ENCODE measurements at places on chromosomes 1 and 21. TPM values are rescaled to one million over a fixed set of nuclear protein-coding genes. Genes with fewer than 3 reads are reported as not detected.

DNA sequence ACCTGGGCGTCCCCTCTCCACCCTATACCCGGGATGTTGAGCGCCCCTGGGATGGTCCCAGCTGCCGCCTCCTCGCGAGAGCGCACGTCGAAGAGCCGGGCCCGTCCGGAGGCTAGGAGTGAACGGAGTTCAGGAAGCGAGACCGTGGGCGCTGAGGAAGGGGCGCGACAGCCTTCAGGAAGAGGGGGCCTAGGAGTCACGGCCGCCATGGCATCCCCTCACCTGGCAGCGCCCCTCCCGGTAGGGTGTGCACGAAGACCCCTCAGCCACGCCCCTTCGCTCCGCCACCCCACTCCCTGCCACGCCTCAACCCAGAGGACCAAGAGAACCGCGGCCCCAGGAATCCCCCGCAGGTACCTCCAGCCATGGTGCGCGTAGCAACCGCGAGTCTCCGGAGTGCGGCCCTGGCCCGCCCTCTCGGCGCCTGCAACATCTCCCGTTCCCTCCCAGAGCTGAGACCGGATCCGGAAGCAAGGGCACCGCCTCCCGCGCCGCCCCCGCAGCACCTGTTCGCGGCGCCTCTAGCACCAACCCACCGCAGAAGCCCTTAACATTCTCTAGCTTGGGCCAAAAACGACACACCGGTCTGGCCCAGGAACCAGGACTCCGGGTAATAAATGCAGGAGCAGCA is at the start of gene TSTD1:
Gene TSTD1 (minus strand): TSS at position 442 of the 631 bp plus-strand sequence. CDS start 75 bp downstream, at position 367.
- DNase-seq, result no peak

DNA sequence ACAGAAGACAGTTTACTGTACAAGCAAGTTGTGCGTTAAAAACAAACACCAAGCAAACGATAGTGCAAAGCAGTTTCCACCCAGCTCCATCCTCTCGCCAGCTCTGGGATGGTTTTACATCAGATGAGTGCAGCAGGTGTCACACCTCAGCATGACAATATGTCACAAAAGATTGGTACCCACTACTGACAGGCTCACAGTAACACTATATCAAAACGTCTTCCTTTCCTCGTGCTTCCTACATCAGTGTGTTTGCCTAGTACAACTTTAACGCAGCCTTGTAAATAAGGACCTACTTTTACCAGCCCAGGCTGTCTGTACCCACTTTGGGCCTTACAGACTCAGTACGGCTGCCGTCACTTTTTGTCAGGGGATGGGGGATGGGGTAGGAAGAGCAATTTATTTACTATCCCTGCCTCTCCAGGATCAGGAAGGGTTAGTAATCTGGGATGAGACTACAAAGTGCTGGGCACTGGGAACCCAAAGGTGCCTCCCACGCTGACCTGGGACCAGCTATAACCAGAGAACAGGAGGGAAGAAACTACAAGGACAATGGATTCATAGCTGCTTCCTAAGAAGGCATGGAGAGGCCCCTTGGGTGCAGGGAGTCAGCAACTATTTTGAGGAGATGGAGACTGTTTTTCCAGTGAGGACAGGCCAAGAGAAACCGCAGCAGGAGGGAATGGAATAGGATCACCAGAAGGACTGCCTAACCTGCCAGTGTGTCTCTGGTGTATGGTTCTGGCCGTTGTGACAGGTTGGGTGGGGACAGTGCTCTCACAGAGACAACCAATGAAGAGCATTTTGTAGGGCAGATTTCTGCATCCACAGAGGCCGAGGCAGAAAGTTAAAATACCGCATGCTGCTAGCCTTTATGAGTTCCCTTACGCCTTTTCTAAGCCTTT is 30.2 kb downstream of the RUNX3 start:
- no peak for DNase-seq

DNA sequence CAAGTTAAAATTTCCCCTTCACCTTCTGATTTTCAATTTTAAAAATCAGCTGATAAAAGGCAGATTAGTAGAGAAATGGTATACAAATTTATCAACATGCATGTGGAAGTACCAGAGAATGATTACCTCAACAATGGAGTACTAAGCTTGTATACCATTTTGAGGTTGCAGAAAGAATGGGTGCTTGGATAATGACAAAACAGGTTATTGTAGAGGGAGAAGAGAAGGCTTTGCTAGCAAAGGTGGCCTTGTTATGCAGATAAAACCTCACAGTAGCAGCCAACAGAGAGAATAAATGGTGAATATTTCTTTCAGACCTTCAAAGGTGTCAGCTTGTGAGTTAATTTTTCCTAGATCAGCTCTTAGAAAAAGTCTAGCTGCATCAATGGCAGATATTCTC is 1174.9 kb upstream of the ADGRL4 start:
- no peak for DNase-seq

GRCh38 chr1:106910798-106911197 is 145.7 kb upstream of the PRMT6 start:
- no peak for DNase-seq

DNA sequence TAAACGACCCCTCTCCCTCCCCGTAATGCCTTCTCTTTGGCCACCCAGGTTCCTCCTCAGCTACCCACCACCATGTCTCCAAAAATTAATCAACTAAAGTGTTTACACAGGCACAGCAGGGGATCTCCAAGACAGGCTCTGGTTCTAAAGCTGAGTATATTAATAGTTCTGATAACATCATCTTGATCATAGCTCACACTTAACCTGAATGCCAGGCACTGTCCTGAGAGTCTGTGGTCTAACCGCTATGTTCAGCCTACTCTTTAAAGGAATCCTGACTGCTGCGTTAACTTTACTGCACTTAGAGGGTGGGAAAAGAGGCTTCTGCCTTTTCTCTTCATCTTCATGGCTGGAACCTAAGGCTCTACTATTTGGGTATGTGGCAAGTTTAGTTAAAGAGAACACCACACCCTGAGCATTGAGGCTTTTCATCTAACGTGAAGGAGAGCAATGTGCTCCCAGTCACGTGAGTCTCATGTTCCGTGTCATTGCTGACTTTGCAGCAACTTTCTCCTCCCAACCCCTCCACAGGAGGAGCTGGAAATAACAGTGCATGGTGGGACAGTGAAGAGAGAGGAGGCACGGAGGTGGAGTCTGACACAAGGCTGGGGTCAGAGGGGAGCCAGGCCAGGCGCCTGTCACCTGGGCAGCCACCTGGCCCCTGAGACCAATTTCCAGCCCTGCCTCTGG is 86.4 kb downstream of the FAM78B start:
- peak; percentile 15 for DNase-seq

GRCh38 chr1:229381234-229381633 is 38.4 kb upstream of the CCSAP start:
- no peak for DNase-seq

DNA sequence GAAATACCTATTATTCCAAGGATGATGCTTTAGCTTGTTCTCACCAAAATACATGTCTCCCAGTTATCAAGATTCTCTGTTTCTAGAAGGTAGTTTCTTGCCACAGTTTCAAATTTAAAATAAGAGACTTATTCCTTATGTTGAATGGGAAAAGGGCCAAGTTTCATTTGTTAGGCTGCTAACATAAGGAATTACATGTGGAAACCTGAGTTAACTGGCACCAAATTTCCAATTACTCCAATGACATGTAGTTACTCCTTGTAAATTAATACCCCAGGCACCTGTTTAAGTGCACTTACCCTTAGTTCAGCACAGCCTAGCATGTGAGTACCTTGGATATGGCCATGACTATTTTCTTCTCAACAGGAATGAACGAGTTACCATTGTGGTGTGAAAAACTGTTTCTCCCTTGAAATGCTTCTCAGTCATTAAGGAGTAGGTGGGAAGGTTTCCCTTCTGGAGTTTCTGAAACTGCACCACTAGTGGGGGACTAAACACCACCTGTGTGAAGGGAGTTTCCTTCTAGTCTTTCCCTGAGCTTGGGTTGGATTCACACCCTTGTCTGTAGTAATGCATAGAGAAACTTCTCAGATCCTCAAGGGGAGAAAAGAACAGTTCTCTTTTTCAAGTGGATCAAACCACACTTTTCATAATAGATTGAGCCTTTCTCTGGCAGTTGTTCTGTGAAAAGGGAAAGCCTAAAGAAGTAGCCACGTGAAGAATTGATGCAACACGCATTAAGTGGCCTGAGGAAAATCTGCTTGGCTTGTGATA is 32.3 kb upstream of the LRRC8C start:
- no peak for DNase-seq

GRCh38 chr1:34360574-34360973 is 183.9 kb downstream of the C1orf94 start:
- DNase-seq, result no peak

- no peak for DNase-seq
These were observed 48.5 kb downstream of the WNT9A start for GRCh38 chr1:227899141-227899819.

GRCh38 chr1:27010226-27010994 is 2.2 kb downstream of the TENT5B start:
- no peak for DNase-seq

DNA sequence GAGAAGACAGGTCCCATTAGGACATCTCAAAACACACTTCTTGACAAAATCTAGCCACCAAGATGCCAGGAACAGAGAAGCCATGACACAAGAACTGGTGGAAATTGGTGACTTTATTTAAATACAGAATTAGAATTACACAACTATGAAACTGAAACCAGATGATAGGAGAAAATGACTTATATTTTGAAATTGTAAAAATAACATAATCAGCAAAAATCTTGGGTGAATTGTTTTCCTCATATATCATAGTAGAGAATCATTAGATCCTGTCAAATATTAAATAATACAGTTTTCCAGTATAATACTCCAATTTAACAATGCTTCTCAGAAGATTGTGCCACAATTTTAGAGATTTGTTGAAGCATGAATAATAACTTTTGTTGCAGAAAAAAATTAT is 81.5 kb upstream of the MROH9 start:
- DNase-seq, result no peak

DNA sequence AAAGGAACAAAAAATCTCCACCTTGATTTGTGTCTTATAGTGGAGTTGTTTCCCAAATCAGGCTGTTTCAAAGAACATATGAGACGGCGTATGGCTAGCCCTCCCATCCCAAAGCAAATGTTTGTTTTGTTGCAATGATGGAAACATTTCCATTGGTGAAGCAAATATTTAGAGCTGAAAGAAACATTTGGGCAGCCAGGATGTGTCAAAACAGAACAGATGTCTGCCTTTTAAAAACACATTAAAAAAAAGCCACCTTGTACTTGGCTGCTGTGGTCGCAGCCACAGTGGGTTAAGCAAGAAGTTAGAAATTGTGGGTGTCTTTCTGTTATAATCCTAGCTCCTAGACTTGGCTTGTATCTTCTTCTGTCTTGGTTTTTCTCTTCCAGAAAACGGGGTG is 116.3 kb downstream of the PEX14 start:
- DNase-seq, result no peak

- DNase-seq, result no peak
These were observed 9.5 kb upstream of the IRF6 start for GRCh38 chr1:209815490-209815889.

DNA sequence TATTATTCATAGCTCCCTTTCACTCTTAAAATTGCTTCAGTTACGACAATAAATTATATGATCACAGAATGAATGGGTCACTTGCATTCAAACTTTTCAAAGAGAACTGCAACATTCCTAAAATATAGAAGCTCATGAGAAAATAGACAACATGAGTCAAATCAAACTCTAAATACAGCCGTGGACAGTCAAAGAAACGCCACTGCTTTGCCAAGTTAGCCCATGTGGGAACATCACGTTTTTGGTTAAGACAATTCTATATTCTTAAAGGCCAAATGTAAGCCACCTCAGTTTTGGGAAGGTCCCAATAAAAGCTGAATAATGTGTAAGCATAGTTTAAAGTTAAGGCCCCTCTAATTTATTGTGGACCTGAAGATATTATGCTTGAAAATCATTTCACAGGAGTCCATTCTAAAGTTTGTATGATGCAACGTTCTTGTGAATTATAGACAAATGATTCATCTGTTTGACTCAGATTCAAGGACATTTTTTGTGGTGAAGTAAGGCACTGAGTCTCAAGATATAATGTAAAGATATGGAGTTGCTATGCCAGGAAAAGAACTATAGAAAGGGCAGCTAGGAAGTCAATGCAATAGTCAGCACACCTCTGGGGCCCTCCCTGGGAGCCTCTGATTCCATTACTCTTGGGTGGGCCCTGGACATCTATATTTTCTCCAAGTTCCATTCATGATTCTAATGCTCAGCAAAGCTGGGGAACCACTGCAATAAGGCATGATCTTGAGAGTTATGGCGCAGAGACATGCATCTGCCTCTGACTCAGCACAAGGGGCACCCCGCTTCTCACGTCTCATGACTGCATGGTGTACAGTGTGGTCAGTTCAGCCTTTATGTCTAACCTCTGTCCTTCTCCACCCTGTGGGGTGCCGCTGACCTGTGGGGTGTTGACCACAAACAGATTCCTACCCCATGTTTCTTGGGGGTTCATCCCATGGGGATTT is 33.9 kb downstream of the ETS2 start:
- peak; percentile 91 for DNase-seq

- DNase-seq, result peak; percentile 52
These were observed 38.5 kb upstream of the ZBTB40 start for GRCh38 chr1:22412932-22413727.

- DNase-seq, result no peak
These were observed 76.8 kb upstream of the TRABD2B start for GRCh38 chr1:48073798-48074530.

DNA sequence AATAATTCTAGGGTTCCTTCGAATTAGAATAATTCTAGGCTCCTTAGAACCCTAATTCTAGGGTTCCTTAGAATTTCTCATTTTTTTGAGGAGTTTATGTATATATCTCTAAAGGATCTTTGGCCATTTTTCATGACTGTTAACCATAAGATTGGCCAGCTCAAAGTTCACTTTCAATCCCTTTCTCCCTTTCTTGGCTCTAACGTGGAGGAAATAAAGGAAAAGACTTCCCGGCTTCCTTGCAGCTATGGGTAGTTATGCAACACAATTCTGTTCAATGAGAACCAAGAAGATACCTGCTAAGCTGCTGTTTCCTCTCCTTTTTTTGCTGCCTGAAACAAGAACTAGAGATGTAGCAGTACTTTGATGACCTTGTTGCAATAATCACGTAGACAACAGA is 27.2 kb downstream of the SLC35A3 start:
- no peak for DNase-seq

DNA sequence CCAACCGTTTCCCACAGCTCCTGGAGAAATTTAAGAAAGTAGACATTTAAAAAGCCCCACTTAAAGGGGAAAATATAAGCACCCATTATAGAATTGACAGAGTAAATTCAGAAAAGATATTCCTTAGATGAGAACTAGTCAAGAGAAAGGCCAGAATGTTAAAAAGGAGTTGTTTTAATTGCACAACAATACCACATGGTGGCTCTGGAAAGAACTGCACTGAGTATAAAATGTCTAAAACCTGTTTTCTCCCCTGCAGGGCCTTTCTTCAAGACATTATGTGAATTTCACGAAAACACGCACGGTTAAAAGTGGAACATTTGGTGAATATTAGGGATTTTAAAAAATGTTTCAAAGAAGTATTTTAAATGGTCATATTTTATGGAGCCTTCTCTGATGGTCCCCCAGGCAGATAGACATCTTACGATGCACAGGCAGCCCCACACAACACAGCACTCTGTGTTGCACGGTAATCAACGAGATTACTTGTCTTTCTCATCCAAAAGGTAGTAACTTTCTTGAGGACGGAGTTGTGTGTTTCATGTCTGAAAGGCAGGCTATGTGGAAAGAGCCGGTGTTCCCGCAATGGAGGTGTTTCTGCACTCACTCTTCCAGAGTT is 101.9 kb downstream of the PRRX1 start:
- DNase-seq, result peak; percentile 79

DISP1 gene
- total RNA-seq, result 6.4 TPM

CZIB gene
- 49.9 TPM for total RNA-seq

FMO4 gene
- 7.2 TPM for total RNA-seq

CD1B gene
- not detected for total RNA-seq

NKAIN1 gene
- total RNA-seq, result 0.36 TPM

GPA33 gene
- total RNA-seq, result not detected

GSTM1 gene
- total RNA-seq, result 24.3 TPM

All from fibroblast of the aortic adventitia (primary cell).